ENCODE measurements at places on chromosomes 6 and 20.

GRCh38 chr6:86629123-86629522 lies 308.2 kb upstream of the HTR1E start:
- no peaks in the 10 kb centered on the region for H3K36me3 ChIP-seq
- H3K27ac ChIP-seq: no peak overlapping the region
- DNase-seq: no peak
- H3K27me3 ChIP-seq: no peaks in the 10 kb centered on the region

DNA sequence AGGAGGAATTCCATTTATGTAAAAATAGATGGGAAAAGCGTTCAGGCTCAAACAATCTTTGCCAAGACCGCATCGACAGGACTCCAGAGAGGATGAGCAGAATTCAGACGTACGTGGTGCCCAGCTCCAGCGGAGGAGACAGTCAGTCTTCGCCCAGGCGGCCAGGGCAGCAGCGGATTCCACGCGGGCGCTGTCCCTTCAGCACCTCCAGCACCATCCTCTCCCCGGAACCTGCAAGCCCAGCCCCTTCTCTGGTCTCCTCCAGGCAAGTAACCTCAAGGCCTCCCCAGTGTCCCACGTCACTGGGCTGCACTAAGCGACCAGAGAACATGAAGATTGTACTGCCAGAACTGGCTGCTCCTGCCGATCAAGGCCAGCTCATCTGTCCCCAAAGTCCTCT lies 2.8 kb upstream of the KCNQ2 start:
- no peak overlapping the region for H3K4me3 ChIP-seq
- H3K4me1 ChIP-seq: no peaks in the 10 kb centered on the region
- H3K27ac ChIP-seq: no peak overlapping the region
- peak; percentile 6 for DNase-seq
- H3K27me3 ChIP-seq: peaks cover 33% of the 10 kb centered on the region

DNA sequence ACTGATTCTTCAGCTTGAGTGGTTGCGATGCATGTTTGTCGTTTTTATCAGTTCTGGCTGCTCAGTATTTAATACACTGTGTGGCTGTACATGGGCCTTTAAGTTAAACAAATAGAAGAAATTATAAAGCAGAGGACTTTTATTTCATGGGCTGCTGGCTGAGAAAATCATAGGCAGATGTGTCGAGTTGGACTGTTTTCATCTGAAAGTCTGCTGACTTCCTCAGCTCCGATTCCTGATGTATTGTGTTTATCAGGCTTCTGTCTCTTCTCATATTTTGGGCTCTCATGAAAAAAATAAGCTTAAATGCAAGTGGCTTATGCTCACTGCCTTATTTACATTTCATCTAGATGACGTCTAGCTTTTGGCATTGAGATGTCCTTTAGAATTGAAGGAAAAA lies 129.5 kb upstream of the GGTLC1 start:
- no peak overlapping the region for H3K27ac ChIP-seq
- peaks cover 12% of the 10 kb centered on the region for H3K4me1 ChIP-seq
- H3K4me3 ChIP-seq: no peak overlapping the region
- no peaks in the 10 kb centered on the region for H3K27me3 ChIP-seq
- no peaks in the 10 kb centered on the region for H3K36me3 ChIP-seq

GRCh38 chr6:134247231-134247833 lies 70.6 kb downstream of the SGK1 start:
- H3K27me3 ChIP-seq: no peaks in the 10 kb centered on the region
- DNase-seq: no peak
- H3K4me3 ChIP-seq: no peak overlapping the region
- H3K27ac ChIP-seq: no peak overlapping the region

DNA sequence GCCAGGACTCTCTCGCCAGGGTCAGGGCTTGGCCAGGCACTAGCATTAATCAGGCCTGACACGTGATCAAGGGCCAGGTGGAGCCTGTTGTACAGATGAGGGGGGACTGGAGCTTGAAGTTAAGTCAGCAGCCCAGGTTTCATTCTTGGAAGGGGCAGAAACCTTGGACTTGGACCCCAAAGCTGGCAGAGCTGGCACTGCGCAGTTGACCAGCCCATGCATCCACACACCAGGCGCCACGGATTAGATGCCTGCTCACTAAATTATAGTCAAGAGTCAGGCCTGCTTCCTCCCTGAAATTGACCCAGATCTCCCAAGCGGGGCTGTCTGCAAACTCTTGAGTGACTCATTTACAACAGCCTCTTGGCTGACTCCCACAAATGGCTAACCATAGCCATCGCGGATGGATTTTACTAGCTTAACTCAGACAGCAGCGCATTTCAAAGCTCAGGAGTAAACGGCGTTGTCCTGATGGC lies 4.1 kb upstream of the TAF4 start:
- peak; percentile 72 for DNase-seq
- no peaks in the 10 kb centered on the region for H3K36me3 ChIP-seq
- H3K4me3 ChIP-seq: no peak overlapping the region
- no peak overlapping the region for H3K27ac ChIP-seq

GRCh38 chr6:90121982-90122381 lies 174.7 kb downstream of the BACH2 start:
- H3K4me1 ChIP-seq: peaks cover 14% of the 10 kb centered on the region
- H3K27ac ChIP-seq: no peak overlapping the region
- no peak overlapping the region for H3K4me3 ChIP-seq
- H3K36me3 ChIP-seq: no peaks in the 10 kb centered on the region

DNA sequence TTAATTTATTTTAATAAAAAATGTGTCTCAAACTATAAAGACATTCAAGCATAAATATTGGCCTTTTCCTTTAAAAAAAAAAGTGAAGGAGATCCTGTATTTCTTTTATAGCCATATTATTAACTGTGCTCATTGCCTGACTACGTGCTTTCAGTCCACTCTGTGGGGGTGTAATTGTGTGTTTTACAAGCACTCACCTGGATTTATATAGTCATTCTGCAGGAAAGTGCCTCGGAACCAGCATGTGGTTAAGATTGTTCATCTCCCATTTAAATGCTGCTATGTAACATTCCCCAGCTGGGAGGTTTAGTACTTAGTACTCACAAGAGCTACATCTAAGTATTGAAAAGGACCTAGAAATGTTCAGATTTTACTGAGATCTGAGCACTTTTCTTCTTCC lies 47.9 kb upstream of the SLC22A16 start:
- H3K4me1 ChIP-seq: peaks cover 16% of the 10 kb centered on the region
- H3K36me3 ChIP-seq: no peaks in the 10 kb centered on the region
- H3K27me3 ChIP-seq: peaks cover 8% of the 10 kb centered on the region
- no peak overlapping the region for H3K27ac ChIP-seq
- H3K4me3 ChIP-seq: no peak overlapping the region

GRCh38 chr6:90219209-90219985 lies 77.2 kb downstream of the BACH2 start:
- peak; percentile 96 for DNase-seq
- H3K36me3 ChIP-seq: no peaks in the 10 kb centered on the region
- H3K27ac ChIP-seq: peak overlapping the region; percentile 97
- H3K4me3 ChIP-seq: peak overlapping the region; percentile 27
- peaks cover 47% of the 10 kb centered on the region for H3K4me1 ChIP-seq

GRCh38 chr6:165571068-165571682 lies 91.9 kb downstream of the PDE10A start:
- no peaks in the 10 kb centered on the region for H3K36me3 ChIP-seq
- DNase-seq: peak; percentile 63
- H3K27me3 ChIP-seq: no peaks in the 10 kb centered on the region
- peak overlapping the region; percentile 86 for H3K27ac ChIP-seq

- no peaks in the 10 kb centered on the region for H3K36me3 ChIP-seq
- H3K27ac ChIP-seq: no peak overlapping the region
- H3K4me1 ChIP-seq: no peaks in the 10 kb centered on the region
- H3K4me3 ChIP-seq: no peak overlapping the region
Observed at GRCh38 chr6:20115246-20115980, 96.9 kb downstream of the MBOAT1 start.

- H3K4me3 ChIP-seq: no peak overlapping the region
- no peaks in the 10 kb centered on the region for H3K4me1 ChIP-seq
- H3K27me3 ChIP-seq: no peaks in the 10 kb centered on the region
- DNase-seq: no peak
Observed at GRCh38 chr6:68046756-68047155, 588.3 kb upstream of the ADGRB3 start.

All from astrocyte (in vitro differentiated cells and primary cell).